Amniotic stem cell (primary cell): ENCODE measurements at places on chromosomes 5 and 9.

GRCh38 chr5:1962619-1963355 is 80.1 kb upstream of the IRX4 start:
- DNase-seq, result no peak

- DNase-seq, result no peak
Observed at GRCh38 chr9:117412841-117413240, 2.0 kb downstream of the ASTN2 start.

GRCh38 chr9:93659837-93660177 is 83.4 kb downstream of the PHF2 start:
- DNase-seq, result no peak

GRCh38 chr9:135038826-135039225 is 48.6 kb upstream of the OLFM1 start:
- DNase-seq, result no peak

DNA sequence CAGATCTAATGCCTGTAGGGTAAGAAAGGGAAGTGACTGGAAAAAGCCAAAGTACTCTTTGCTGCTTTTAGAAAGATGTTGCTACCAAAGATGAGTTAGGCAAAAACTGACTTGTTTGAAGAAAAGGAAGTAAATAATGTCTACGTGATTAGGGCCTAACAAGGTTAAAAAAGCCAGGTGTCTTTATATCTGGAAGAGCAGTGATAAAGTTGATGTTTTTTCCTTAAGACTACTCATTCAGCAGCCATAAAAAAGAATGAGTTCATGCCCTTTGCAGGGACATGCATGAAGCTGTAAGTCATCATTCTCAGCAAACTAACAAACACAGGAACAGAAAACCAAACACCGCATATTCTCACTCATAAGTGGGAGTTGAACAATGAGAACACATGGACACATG is 13.5 kb upstream of the AMACR start:
- DNase-seq, result no peak

- DNase-seq, result no peak
Observed at GRCh38 chr5:145818604-145819003, 16.5 kb downstream of the PRELID2 start.

- no peak for DNase-seq
Observed at GRCh38 chr5:59275510-59276324, 617.8 kb downstream of the PDE4D start.

DNA sequence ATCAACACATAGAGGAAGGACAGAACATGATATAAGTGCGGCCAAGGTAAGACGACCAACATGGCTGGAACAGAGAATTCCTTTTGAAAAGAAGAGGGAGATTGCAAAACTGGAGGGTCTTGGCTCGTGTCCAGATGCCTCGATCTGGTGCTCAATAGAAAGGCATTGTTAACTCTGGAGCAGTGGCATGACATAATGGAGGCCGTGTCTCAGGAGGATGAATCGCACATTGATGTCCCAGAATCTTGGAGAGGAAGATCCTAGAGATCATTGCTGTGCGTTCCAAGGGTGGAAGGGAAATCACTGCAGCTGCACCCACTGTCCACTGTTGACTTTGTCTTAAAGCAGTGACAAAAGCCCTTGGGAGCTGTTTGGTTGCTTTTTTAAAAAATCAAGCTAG is 30.9 kb downstream of the GRAMD2B start:
- DNase-seq, result no peak

GRCh38 chr5:53930457-53930856 is 370.0 kb downstream of the NDUFS4 start:
- DNase-seq, result no peak

DNA sequence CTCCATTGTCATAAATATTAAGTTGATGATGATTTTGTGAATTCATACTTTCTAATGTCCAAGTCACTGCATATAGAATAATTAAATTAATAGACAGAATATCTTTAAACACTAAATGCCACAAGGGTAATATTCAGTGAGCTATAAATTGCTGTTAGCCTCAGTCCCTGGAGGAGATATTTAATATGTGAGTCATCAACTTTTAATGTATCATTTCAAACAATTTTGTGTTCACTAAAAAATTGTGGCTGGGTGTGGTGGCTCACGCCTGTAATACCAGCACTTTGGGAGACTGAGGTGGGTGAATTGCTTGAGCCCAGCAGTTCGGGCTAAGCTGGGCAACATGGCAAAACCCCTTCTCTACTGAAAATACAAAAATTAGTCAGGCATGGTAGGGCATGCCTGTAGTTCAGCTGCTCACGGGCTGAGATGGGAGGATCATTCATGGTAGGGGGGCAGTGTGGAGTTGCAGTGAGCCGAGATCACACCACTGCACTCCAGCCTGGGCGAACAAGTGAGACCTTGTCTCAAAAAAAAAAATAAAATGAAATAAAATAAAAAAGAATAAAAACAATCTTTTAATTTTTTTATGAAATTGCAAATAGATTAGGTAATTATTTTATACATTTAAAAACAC is 717.3 kb upstream of the CHD1 start:
- DNase-seq, result no peak

DNA sequence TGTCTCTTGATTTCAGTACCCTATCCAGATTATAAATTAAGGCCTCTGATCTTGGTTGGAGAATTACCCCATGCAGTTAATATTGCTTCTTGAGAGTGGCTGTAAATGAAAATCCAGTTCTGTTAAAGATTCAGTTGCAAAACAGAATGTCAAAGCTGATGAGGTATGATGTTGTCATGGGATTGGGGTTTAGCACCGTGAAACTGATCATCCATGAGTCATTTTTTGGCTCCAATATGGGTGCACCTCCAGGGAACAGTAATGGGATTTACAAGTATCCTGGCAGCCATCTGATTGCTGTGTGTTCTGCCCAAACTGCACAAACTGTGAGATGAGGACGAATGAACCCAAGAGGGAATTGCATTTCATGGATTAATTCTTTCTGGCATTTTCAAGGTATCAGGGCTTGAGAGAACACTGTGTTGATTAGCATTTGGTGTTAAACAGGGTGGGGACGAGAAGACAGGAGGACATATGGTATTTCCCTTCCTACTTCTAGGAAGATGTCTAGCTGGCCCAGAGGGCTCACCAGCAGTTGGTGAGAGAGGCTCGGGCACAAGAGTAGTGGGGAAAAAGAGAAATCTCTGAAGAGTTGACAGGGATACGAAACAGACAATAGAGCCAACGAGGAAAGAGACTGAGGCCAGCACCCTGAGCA is 214.7 kb downstream of the GAS1 start:
- peak; percentile 43 for DNase-seq

DNA sequence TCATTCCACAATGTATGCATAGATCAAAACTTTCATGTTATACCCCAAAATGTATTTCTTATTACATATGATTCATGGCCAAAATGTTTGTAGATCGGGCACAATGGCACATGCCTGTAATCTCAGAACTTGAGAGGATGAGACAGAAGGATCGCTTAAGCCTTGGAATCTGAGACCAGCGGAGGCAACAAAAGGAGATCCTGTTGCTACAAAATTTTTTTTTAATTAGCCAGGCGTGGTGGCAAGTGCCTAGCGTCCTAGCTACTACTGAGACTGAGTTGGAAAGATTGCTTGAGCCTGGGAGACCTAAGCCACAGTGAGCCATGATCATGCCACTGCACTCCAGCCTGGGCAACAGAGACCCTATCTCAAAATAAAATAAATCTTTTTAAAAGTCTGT is 89.9 kb downstream of the MAPKAP1 start:
- DNase-seq, result no peak

GRCh38 chr9:76441551-76442322 is 17.2 kb upstream of the GCNT1 start:
- DNase-seq, result peak; percentile 68
